ENCODE measurements at places on chromosomes 2 and 18. TPM values are rescaled to one million over a fixed set of nuclear protein-coding genes. Genes with fewer than 3 reads are reported as not detected.
A peak's percentile ranks its signal among the peaks of the same experiment; 100 is the strongest.

DNA sequence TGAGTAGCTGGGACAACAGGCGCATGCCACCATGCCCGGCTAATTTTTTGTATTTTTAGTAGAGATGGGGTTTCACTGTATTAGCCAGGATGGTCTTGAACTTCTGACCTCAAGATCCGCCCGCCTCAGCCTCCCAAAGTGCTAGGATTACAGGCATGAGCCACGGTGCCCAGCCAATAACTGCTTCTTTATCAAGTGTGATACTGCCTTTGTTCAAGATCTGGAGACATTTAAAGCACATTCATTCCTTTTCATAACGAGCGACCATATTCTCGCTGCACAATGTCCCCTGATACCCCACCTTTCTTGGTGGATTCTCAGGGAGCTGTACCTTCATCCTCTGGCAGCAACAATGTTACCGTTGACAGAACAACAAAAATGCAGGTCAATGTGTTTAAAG is 75.4 kb downstream of the PIEZO2 start:
- no peak for DNase-seq

- DNase-seq: no peak
Observed at GRCh38 chr2:46704041-46704440, 211.6 kb downstream of the MCFD2 start.

- no peak for DNase-seq
Observed at GRCh38 chr2:196219671-196220070, 48.3 kb upstream of the STK17B start.

DNA sequence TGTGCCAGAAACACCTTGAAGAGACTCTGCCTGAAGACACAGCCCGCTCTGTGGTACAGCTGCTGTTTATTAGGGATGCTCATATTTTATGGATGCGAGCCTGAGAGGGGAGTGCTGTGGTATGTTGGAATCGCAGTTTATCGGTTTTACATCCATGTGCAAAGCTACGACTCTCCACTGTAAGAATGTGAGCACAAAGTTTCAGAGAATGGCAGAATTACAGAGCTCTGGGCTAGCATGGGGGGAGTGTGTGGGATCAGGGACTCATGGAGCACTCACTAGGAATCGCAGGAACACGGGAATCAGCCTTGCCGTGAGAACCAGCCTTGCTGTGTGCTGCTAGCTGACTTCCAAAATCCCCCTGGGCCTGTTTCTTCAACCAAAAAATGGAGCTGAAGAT is 199.9 kb downstream of the RNF144A start:
- no peak for DNase-seq

- DNase-seq: no peak
Observed at GRCh38 chr2:221103930-221104329, 468.2 kb downstream of the EPHA4 start.

DNA sequence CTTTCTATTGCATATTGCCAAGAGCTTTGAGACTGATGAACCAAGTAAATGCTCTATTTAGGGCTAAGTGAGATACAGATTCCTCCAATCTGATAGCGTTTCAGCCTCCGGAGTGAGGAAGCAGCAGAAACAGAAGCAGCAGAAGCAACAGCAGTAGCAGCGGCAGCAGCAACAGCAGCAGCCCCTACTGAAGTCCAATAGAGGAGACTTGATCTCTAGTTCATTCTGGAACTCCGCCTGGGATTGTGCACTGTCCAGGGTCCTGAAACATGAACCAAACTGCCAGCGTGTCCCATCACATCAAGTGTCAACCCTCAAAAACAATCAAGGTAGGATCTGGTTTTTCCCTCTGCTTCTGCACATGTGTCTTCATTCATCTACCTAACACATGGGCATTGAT is at the start of gene DPP10:
TSS of gene DPP10 (plus strand) at position 132 of the 400 bp plus-strand sequence.
- peak; percentile 58 for DNase-seq

GRCh38 chr2:211598238-211598637 is 940.4 kb downstream of the ERBB4 start:
- no peak for DNase-seq

DNA sequence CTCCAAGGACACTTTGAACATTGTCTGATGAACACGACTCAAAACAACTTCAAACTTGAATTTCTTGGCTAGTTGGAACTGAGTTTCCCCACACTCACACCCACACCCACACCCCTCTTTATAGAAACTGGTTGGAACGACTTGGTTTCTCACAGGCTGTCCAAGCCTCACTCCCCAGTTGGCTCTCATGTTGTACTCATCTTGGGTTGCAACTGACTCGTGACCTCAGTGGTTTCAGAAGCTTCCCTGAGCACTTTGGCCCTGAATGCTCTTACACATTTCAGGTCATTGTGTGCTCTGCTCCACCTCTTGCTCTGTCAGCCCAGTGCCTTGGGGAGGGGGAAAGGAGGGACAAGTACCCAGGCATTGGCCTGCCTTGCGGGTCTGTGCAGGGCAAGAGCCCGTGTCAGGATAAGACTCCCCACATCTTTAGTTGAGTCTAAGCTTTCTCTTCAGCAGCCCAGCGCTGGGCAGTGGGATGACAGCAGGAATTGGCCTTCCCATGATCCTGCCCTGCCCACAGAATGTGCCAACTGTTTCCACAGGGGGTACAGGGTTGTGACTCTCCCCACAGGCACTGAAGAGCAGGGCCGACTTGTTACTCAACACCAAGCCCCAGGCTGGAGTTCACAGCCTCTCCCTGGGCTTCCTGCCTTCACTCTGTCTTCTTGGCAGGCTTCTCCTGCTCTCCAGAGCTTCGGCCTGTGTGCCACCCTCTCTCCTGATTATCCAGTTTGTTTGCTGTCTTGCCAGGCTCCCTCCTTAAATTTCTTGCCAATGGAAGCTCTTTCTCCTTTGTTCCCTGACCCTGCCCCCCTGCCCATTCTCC is 104.6 kb downstream of the RTN4 start:
- no peak for DNase-seq

DNA sequence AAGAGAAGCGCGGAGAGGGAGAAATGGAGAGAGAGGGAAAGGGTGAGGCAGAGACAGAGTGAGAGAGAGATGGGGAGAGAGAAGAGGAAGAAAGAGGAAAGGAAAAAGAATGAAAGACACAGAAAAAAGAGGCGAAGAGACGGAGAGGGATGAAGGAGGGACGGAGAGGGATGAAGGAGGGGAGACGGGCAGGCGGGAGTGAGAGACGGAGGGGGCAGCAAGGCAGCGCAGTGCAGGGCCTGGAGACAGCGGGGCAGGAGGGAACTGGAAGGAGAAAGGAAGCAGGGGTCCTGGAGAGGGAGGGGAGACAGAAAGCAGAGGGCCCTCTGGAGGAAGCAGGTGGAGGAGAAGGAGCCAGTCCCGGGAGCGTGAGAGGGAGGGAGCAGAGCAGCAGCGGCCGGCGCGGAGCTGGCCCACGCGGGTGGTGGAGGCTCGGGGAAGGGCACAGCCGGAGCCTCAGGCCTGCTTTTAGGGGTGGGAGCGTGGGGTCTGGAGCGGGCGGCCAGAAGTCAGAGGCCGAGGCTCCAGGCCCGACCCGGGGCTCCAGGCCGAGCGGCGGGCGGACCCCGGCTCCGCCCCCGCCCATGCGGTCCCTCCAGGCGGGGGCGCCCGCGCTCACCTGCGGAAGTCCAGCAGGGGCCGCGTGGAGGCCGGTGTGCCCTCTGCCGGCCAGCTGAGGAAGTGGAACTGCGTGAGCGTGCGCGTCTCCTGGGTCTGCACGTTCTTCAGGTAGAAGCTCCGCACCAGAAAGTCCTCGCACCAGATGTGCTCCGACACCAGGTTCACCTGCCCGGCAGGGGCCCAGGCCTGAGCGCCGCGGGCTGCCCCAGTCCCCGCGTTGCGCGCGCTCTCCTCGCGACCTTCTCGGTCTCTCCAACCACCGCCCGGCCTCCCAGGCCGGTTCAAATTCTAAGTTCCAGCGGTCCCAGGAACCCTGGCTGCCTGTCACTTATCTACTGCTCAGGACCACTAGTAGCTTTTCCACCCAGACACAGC is 14.5 kb downstream of the PTPRN start:
- DNase-seq: peak; percentile 79

DNA sequence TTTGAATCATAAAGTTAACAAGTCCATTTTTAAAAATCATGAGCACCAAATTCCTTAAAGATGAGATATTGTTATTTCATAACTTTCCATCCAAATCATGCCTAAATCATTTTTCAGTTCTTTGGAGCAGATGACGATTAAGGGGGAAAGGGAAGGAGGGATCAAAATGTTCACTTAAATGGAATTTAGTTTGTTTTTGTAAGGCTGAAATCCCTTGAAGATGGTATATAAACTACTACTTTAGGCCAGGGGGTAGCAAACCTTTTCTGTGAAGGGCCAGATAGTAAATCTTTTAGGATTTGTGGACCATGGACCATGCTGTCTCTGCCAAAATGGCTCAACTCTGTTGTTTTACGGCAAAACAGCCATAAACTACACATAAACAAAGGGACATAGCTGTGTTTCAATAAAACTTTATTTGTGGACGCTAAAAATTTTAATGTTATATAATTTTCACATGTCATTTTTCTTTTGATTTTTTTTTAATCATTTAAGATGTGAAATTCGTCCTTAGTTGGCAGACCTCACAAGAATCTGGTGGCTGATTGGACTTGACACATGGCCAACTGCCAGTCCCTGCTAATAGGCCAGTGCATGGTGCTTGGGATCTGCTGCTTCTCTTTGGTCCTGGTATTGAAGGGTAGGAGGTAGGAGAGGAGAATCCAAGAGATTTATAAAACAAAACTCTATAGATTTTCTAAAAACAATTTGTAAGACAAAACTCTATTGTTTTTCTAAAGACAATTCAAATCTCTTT is 52.0 kb upstream of the RTN4 start:
- no peak for DNase-seq

DNA sequence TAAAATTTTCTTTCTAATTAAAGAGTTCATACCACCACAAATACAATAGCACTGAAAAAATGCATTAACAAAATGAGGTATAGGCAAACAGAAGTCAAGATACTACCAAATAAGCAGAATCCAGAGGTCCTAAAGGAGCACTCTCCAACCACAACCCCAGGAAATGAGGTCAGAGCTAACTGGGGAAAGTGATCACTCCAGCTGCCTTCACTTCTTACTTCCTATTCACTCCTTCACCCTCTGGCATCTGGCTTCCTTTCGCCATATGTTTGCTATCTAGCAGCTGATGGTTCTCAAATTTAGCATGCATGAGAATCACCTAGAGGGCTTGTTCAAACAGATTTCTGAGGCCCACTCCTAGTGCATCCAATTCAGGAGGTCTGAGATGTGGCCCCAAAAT is 212.6 kb upstream of the ACVR2A start:
- DNase-seq: no peak

- peak; percentile 57 for DNase-seq
Observed at GRCh38 chr2:20962939-20963557, 80.8 kb downstream of the APOB start.

DNA sequence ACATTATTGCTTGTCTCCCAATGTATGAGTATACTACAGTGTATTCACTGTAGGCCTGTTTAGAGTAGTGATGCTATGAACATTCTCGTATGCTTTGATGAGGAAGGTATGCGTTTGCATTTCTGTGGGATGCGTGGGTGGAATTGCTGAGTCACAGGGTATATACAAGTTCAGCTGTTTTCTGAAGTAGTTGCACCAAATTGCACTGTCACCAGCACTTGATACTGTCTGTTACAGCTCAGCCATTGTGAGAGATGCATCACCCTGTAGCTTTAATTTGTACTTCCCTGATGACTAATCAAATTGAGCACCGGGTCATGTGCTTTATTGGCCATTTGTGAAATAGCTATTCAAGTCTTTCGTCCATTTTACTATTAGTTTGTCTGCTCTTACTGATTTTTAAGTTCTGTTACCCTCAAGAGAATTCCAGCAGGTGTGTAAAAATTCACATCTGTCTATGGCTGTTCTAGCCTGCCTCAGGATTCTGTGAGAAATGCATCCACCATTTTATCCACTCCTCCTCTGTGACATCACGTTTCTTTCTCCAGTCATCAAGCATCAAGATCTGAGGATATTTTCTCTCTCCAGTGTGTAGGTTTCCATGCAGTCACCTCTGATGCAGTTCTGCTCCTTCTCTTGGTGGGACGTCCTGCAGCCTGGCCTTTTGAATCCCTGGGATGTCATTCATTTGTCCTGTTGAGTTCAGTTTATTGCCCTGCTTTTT is 72.5 kb downstream of the DGKD start:
- no peak for DNase-seq

DNA sequence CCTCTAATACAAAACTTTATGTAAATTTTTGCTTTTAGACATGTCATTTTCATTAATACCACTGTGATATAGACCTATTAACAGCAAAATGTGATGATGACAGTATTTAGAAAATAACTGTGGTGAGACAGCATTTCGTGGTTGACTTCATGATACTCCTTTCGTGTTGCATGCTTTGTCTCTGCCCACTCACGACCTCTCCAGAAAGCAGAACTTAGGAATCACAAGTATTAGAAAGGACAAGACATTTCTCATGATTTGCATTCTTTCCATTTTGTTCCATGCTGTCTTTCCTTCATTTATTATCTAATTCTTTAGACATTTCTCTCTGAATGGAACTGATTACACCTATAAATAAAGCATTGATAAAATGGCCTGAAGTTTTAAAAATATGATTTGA is 85.2 kb upstream of the POU3F3 start:
- no peak for DNase-seq

GRCh38 chr2:38301340-38301968 is 75.6 kb downstream of the ATL2 start:
- no peak for DNase-seq

DNA sequence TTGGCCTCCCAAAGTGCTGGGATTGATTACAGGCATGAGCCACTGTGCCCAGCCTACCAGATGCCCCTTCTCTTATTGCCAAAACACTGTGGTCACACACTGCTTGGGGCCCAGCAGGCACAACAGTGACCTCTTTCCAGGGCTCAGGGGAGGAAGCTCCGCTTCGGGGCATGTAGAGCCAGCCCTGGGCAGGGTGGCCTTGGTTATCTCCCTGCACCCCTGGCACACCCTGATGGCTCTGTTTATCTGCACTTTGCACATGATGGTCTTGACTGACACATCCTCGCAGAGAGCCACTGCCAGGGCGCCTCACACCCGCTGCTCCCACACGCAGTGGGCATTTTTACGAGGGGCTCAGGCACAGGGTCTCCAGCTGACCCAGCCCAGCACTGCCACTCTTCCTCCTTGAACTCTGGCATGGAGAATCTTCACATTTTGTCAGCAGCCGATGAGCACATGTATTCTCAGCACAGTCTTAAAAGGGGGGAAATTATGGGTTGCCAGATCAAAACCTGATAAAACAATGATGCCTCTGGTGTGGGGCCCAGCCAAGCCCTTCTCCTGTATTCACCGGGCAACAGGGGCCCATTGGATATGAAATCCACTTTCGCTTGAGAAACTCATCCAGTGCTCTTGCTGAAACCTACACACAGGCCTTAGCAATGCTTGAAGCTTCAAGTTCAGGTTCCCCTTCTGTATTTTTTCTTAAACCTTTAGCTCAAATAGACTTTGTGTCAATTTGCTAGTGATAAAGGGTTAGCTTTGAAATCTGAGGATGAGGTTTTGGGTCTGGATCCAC is 5.9 kb downstream of the GYPC start:
- DNase-seq: no peak

The ATP6V1C2 gene
- 5.5 TPM for polyA plus RNA-seq

The UGT1A8 gene
- not detected for polyA plus RNA-seq

The OR6B3 gene
- polyA plus RNA-seq: not detected

The TMEM150A gene
- polyA plus RNA-seq: 35.1 TPM

The CHST9 gene
- polyA plus RNA-seq: 6.3 TPM

All from right renal pelvis (tissue), 4 donors.